ENCODE measurements at places on chromosomes 1 and 21. TPM values are rescaled to one million over a fixed set of nuclear protein-coding genes. Genes with fewer than 3 reads are reported as not detected.

The C1orf115 gene
- total RNA-seq: not detected

DNA sequence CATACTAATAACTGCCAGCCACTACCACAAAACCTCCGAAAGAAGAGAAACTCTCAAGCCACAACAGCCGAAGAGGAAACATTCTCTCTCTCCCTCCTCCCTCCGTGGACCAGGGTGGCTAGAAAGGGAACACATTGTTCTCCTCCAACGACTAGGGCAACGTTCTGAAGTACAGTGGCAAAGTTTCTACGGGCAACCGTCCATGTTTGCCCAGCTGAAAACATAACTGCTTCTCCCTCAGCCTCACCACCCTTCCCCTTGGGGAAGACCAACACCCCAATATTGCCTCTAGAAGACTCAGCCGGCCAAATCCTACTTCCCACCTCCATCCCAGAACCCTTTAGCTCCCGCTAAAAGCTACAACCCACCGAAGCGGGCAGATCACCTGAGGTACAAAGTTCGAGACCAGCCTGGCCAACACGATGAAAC is 2.0 kb downstream of the GLUL start:
- no peak for DNase-seq

DNA sequence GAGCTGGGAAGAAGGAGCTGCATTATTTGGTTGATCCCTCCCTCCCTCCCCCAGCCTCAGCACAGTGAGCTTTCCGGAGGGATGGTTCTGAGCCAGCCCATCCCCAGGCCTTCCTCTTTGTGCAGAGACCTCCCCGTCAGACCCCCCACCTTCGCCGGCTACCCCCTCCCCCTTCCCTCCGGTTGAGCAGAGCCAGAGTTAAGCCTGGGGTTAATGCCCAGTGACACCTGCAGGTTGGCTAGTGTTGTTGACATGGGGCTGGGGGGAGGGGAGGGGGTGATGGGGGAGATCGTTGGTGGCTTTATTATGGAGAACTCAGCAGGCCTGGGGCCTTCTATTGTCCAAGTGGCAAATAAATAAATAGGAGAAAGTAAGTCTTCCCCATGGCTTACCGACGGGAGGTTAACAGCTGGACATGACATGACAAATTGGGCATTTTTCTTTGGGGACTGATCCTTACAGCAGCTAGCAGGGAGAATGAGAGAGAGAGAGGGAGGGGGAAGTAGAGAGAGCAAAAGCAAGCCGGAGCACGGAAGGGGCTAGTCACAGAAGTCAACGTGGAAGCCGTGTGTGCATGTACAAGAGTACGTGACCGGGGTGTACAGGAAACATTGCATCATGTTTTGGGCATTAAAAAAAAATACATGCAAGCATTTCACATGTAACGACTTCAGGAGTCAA is 131.1 kb downstream of the TMEM53 start:
- DNase-seq: no peak

The SH2D5 gene
- total RNA-seq: 0.68 TPM

The PRMT6 gene
- total RNA-seq: 42.9 TPM

DNA sequence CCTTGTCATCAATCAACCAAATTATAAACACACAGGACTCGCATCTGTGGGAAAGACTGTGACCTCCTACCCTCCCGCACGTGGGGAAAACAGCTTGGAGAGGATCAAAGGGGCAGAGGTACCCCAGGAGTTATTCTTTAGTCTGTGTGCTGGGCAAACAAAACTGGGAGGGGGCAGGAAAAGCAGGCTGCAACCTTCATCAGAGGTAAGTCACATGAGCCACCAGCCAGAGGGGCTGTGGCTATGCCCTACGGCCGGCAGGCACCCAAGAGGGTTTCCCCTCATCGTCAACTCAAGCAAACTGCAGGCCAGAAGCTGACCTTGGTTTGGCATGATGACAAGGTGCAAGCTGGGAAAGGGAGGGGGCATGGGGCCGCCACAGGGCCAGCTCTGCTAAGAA is 12.5 kb downstream of the SMIM12 start:
- DNase-seq: no peak

The OR14K1 gene
- not detected for total RNA-seq

- DNase-seq: no peak
Measured at GRCh38 chr1:53126495-53126894, 15.9 kb downstream of the SLC1A7 start.

- DNase-seq: no peak
Measured at GRCh38 chr21:42165901-42166300, 53.0 kb upstream of the ABCG1 start.

The S100A3 gene
- not detected for total RNA-seq

GRCh38 chr1:180566026-180566425 is 7.3 kb downstream of the OVAAL start:
- no peak for DNase-seq

DNA sequence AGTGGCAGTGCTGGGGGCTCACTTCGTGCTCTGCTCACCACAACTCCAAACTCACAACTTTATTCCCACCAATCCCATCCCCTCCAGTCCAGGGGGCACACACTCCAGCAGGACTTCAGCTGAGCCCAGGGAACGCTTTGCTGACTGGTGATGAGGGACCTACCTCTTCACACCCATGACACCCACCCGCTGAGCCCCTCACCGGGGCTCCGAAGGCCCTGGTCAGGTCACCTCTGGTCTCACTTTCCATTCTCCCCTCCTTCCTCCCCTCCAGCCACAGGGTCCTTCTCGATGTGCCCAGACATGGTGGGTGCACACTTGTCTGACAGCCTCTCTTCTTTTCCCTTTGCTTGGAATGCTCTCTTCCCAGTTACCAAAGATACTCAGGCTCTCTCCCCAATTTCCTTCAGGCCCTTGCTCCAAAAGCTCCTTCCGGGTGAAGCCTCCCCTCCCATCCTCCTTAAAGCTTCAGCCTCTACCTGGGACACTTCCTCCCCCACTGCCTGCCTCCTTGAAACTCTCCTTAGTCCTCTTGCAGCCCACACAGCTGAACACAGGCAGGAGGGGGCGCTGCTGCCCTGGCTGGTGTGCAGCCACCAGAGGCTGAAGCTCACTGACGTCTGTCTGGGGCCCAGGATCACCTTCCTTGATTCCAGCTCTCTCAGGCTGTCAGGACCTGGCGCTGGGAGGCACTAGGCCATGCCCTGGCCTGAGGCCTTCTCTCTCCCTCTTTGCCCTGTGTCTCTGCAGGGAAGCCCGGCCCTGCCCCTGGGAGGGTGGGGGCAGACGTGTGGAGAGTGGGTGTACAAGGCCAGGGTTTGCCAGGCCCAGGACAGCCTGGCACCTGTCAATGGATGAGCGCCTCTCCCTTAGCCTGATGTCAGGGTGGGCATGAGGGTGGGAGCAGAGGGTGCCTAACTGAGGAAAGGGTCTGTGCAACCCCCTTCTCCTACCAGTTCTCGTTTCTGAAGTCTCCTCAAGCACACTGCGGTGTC is 1.6 kb downstream of the KCNE1 start:
- DNase-seq: peak; percentile 45

The HPDL gene
- 25.8 TPM for total RNA-seq

GRCh38 chr21:32844653-32845436 is 73.3 kb upstream of the PAXBP1 start:
- no peak for DNase-seq

DNA sequence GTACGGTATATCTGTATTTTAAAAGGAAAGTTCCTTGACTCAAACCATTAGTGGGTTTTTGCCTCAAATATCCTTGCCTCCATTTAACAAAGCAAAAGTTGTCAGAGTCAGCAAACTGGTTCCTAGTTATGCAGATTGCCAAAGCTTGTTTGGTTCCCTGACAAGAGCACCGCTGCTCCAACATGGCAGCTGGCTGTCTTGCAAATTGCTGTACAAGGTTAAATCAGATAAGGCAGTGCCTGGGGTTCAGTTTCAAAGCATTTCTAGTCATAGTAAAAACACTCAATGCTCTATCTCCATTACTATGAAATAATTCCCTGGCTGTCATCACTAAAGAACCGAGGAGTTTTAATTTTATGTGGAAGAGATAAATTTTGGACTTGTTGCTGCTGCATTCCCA is 11.3 kb upstream of the CFAP107 start:
- DNase-seq: no peak

The CD5L gene
- not detected for total RNA-seq

- no peak for DNase-seq
Measured at GRCh38 chr1:116775116-116775752, 21.0 kb downstream of the CD2 start.

- no peak for DNase-seq
Measured at GRCh38 chr1:91091812-91092211, 70.0 kb upstream of the ZNF644 start.

DNA sequence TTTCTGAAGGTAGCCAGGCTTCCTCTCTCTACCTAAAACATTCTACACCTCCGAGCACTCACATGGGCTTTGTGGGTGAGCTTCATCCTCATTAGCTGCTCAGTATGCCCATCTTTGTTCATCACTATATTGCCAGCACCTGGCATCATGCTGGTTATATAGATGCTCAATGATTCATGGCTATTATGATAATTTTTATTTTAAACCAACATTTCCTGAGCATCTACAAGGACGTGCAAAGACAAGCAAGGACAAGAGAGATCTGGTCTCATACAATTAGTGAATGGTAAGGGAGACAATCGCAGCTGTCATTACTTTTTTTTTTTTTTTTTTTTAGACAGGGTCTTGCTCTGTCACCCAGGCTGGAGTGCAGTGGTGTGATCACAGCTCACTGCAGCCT is 11.3 kb upstream of the QSOX1 start:
- DNase-seq: no peak

The SRSF11 gene
- 245 TPM for total RNA-seq

DNA sequence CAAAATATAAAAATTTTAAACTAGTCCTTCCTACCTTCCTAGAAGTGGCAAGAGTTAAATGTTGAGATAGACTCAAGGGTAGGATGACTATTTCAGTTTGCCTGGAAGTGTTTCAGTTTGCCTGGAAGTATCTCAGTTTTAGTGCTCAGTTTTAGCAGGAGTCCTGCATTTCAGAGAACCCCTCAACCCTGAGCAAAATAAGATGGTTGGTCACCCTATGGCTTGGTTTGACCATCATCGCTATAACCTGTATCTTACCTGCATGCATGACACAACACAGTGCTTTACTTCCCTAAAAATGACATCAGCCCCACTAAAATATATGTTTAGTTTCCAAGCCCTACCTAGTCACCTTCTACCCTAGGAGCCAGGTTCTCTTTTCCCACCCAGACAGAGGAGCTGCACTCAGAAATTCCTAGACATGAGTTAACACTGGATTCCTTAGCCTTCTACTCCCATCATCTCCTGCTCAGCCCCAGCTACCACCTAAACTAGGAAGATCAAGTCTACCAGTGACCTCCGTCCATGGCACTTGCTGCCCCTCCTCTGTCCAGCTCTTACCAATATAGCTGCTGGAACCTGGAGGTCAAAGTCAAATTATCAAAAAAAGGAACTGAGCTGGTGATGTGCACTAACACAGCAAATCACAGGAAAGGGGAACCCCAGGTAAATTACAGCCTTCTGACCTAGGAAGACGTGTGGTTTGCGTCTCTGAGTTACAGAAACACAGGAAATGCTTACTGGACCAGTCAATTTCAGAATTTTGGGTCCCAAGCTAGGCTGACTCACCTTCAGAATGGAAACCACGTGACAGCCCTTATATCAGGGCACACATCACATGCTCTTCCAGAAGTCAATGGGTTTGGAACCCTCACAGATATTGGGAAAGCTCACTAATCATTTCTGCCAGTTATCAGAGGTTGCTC is 2.2 kb upstream of the G0S2 start:
- DNase-seq: no peak

- no peak for DNase-seq
Measured at GRCh38 chr1:200981278-200981677, 42.2 kb downstream of the KIF21B start.

The OR2AK2 gene
- total RNA-seq: not detected

The SELENBP1 gene
- total RNA-seq: not detected

GRCh38 chr1:55005351-55006140 is 6.8 kb downstream of the BSND start:
- DNase-seq: no peak

The TSTD1 gene
- total RNA-seq: 73.4 TPM

DNA sequence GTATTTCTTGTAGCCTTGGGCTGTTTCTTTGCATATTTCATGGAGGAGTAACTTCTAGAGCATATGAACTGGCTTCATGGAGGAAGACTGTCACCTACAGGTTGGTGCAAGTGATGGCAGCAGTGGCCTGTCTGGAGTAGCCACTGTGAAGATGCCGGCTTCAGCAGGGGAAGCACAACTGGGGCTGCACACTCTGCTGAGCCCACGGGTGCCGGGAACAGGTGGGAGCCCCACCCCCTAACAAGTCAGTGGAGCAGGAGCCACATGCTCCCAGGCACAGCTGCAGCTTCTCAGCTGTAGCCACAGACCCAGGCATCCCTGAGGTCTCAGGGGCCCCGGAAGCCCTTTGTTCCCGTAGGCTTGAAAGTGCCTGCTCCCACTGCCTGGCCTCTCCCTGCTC is 43.2 kb upstream of the C1orf185 start:
- DNase-seq: peak; percentile 33

The SLAMF7 gene
- not detected for total RNA-seq

- no peak for DNase-seq
Measured at GRCh38 chr1:27368869-27369582, 2.3 kb upstream of the MAP3K6 start.

The HSPB7 gene
- total RNA-seq: not detected

The RGS4 gene
- total RNA-seq: not detected

GRCh38 chr1:4931486-4931885 is 277.1 kb downstream of the AJAP1 start:
- DNase-seq: no peak

The TDRD5 gene
- total RNA-seq: not detected

DNA sequence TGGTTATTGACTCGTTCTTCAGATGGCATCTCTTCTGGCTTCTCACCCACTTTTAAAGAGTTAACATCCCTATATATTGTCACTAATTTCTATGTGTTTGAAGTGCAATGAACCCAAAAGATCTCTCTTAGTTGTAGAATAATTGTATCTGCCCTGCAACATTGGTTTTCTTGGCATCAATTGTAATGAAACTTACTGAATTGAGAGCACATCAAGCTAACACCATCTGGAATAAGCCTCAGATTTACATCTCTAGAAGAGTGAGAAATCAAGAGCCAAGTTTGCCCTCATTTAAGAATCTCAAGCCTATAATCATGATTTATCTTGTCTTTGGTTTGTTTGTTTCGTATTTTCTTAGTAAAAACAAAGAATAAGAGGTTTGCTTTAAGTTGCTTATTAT is 372.6 kb upstream of the LRRC7 start:
- no peak for DNase-seq

The LRRC8C gene
- 8.8 TPM for total RNA-seq

All from OCI-LY7 (cell line).